ENCODE measurements at places on chromosomes 6 and 20. TPM values are rescaled to one million over a fixed set of nuclear protein-coding genes. Genes with fewer than 3 reads are reported as not detected.

HLA-DQB2 gene
- not detected for total RNA-seq

SOBP gene
- 13.7 TPM for total RNA-seq

HDGFL1 gene
- not detected for total RNA-seq

MYB gene
- total RNA-seq = not detected

FNDC1 gene
- total RNA-seq = 1.7 TPM

CGA gene
- not detected for total RNA-seq

TRERF1 gene
- 3.6 TPM for total RNA-seq

PTK7 gene
- 110 TPM for total RNA-seq

KATNA1 gene
- 27.5 TPM for total RNA-seq

PDE10A gene
- 10.1 TPM for total RNA-seq

METTL24 gene
- not detected for total RNA-seq

RUNX2 gene
- total RNA-seq = 4.4 TPM

DPM1 gene
- 38.5 TPM for total RNA-seq

SLC2A10 gene
- 42.0 TPM for total RNA-seq

DZANK1 gene
- 1.8 TPM for total RNA-seq

OR2H2 gene
- not detected for total RNA-seq

SSTR4 gene
- not detected for total RNA-seq

VWA7 gene
- 0.10 TPM for total RNA-seq

MATN4 gene
- total RNA-seq = not detected

MYLK4 gene
- 0.81 TPM for total RNA-seq

POM121L2 gene
- total RNA-seq = not detected

SCUBE3 gene
- 2.9 TPM for total RNA-seq

OXT gene
- not detected for total RNA-seq

TFAP2B gene
- total RNA-seq = not detected

MPIG6B gene
- not detected for total RNA-seq

ABHD16B gene
- total RNA-seq = not detected

Measured in cardiac ventricle fibroblast (primary cell).